Stimulated activated CD4-positive, alpha-beta T cell treated with anti-CD3 and anti-CD28 coated beads, TNF-alpha, amount 100 ng/mL, for 48 hours (primary cell): ENCODE measurements at places on chromosomes 1 and 21.

- no peak for DNase-seq
These were observed 100.0 kb upstream of the NRIP1 start for GRCh38 chr21:15164678-15165303.

- no peak for DNase-seq
These were observed 195.8 kb downstream of the KAZN start for GRCh38 chr1:14794136-14794768.

DNA sequence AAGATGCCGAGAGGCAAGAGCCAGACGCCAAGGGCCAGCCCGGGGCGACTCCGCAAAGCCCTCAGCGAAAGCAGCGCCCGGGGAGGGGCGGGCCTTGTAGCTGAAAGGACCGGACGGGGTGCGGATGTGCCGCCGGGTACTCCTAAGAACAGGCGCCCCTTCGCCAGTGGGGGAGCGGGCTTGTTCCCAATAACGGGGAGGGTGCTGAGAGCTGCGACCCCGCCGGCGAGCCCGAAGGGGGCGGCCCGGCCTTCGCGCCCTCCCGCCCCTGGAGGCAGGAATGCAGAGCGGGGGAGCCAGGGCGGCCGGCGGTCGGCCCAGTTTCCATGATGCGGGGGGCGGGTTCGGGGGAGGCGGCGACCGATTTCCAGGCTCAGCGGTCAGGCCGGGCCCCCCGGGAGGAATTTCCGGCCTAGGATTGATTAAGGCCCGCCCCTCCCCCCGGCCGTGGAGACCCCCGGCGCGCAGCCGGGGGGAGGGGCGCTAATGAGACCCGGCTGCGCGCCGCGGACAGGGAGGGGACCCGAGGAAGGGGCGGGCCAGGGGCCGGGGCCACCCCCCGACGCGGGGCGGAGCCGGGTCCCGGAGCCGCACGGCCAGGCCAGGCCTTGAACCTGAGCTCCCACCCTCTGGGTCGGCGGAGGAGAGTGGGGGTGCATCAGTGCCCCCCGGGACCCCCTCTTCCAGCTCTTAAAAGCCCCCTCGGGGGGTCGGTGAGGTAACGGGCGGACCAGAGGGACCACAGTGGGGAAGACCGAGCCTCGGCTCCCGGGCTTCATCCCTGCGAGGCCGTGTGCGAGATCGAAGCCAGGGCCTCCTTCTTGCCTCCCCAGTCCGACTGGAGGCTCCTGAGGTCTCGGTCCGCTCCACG lies 898 bp upstream of the TMEM200B start:
- DNase-seq = peak; percentile 41

DNA sequence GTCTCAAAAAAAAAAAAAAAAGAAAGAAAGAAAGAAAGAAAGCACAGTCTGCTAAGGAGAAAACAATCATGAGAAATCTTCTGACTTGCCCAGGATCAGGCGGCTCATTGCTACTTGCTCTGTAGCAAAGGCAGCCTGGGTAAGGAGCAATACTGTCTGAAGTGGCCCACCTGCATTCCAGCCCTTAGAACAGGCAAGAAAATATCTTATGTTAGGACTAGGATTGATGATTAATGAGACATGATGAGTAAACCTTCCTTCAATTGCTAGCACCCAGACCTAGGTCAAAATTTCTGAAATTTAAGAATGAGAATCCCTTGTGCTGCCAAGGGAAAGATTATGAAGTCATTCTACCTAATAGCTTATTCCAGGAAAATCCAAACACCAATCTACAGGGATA lies 140.8 kb downstream of the DSCAM start:
- DNase-seq = no peak

DNA sequence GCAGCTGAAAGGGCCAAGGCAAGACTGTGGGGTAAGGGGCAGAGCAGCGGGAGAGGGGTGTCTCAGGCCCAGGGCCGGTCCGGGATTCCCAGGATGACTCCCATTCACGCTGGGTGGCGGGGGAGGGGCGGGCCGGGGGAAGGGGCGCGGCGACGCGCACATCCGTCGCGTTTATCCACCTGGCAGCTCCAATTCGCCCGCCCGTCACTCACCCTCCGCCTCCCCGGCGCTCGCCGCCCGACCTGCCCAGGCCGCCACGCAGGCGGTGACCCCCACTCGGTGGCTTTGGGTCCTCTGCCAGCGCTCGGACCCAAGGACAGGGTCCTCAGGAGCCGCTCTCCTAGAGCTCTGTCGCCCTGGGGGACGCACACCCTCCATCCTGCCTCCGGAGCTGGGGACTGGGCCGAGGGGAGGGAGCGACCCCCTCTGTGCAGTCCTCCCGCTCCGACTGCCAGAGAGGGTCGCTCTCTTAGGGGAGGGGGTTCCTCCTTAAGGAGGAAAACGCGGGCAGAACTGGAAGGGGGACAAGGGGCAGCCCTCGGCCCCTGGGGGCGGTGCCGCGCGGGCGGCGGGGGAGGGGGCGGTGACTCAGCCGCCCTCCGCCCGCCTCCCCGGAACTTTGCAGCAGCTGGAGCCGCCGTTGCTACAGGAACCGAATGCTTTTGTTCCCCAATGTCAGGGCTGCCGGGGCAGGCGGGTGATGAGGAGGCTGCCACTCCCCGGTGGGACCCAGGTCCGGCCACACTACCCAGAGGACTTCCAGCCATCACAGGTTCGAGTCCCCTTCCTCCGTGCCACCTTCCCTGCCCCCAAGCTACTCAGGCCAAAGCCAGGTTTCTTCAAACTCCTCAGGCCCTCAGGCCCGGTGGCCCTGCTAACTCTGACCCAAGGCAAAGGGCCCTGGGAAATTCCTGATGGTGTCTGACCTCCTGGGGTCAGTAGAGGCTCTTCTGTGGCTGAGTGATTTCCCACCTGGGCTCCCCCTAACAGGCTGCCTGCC lies 3.4 kb downstream of the ADGRB2 start:
- DNase-seq = no peak

- DNase-seq = no peak
These were observed 16.8 kb downstream of the S100A10 start for GRCh38 chr1:151976858-151977257.

DNA sequence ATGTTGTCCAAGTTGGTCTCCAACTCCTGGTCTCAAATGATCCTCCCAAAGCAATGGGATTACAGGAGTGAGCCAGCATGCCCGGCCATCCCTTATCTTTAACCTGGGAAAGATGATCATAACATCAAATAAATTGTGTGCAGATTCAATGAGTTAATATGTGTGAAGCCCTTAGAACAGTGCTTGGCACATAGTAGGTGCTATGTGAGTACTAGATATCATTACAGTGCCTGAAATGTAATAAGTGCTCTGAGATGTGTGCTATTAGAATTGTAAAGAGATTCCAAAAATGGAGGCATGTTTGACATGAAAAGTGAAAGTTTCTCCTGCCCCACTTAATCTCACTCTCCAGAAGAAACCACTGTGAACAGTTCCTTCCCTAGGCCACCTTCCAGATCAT lies 71.8 kb downstream of the RUNX3 start:
- DNase-seq = no peak
